ENCODE measurements at places on chromosomes 5 and 9.

DNA sequence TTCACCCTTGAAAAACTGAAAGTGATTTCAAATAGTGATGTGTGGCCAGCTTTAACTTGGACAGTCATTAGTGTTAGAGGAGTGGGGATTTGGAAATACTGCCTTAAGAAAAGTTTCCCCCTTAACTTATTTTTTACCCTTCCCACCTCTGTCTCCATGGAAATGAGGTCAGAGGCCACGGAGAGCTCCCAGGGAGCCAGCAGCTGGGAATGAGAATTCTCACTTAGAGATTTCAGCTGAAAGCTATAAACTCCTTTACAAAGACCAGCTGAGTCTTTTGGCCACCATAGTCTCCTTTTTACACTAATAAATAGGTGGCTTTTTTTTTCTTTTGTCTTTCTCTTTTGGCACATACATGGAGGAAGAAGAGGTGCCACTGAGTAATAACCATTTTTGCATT lies 45.7 kb upstream of the PIK3R1 start:
- DNase-seq: no peak

GRCh38 chr5:124920909-124921666 lies 174.6 kb upstream of the ZNF608 start:
- DNase-seq: no peak

DNA sequence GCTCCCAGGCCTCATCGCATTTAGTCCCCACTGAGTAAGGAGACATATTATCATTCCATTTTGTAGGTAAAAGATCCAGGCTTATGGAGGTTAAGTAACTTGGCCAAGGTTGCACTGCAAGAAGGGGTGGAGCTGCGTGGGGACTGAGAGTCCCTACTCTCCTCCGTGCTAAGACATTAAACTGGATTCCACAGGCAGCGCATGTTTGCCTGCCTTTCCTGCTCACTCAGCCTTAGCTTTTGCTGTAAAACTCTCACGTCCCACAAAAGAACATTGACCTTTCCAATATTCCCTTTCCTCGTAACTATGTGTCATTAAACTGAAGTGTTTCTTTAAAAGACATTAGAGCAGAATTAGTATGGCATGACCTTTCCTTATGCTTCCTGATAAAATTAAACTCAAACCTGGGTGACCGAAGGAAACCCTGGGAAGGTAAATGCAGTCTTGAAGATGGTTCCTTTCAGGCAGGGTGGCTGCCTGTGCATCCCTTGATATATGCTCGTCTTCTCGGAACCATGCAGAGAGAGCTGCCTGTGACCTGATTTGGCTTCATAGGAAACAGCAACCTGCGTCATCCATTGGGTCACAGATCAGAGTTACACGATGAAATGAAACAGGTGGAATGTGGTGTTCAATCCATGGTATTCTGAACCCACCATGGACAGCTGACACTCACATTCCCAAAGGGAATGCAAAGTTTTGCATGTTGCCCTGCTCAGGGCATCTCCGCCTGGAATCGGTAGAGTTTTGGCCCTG lies 85.9 kb downstream of the TMEM252 start:
- DNase-seq: no peak

DNA sequence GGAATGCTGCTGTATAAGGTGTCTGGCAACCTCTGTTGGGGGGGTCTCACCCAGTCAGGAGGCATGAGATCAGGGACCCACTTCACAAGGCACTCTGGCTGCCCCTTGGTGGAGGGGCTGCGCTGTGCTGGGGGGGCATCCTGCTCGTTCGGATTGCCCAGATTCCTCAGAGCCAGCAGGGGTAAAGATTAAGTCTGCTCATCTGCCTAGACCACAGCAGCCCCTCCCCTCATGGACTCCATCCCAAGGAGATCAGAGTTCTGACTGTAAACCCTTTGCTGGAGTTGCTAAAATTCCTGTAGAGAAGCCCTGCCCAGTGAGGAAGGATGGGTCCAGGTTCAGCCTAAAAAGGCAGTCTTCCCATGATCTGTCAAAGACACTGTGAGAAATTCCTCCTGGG lies 262.0 kb upstream of the C9orf72 start:
- no peak for DNase-seq

GRCh38 chr5:54643685-54644106 lies 126.1 kb downstream of the SNX18 start:
- peak; percentile 96 for DNase-seq
